ENCODE measurements at places on chromosomes 4 and X.
A peak's percentile ranks its signal among the peaks of the same experiment; 100 is the strongest.

GRCh38 chr4:52945982-52946381 lies 83.9 kb downstream of the RASL11B start:
- no peak for DNase-seq

- no peak for DNase-seq
These were observed 119.0 kb downstream of the REELD1 start for GRCh38 chr4:146333187-146333894.

DNA sequence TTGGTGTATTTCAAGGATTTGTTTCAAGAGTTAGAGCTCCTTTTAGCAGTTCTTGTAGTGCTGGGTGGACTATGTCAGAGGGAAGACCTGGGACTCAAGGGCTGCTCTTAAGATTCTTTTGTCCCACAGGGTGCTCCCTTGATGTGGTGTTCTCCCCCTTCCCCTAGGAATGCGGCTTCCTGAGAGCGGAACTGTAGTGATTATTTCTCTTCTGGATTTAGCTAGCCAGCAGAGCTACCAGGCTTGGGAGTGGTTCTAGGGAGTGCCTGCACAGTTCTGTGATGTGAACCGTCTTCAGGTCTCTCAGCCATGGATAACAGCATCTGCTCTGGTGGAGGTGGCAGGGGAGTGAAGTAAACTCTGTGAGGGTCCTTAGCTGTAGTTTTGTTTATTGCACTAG lies 336.8 kb downstream of the FSTL5 start:
- no peak for DNase-seq

GRCh38 chr4:5941601-5942000 lies 48.7 kb upstream of the CRMP1 start:
- DNase-seq, result no peak

DNA sequence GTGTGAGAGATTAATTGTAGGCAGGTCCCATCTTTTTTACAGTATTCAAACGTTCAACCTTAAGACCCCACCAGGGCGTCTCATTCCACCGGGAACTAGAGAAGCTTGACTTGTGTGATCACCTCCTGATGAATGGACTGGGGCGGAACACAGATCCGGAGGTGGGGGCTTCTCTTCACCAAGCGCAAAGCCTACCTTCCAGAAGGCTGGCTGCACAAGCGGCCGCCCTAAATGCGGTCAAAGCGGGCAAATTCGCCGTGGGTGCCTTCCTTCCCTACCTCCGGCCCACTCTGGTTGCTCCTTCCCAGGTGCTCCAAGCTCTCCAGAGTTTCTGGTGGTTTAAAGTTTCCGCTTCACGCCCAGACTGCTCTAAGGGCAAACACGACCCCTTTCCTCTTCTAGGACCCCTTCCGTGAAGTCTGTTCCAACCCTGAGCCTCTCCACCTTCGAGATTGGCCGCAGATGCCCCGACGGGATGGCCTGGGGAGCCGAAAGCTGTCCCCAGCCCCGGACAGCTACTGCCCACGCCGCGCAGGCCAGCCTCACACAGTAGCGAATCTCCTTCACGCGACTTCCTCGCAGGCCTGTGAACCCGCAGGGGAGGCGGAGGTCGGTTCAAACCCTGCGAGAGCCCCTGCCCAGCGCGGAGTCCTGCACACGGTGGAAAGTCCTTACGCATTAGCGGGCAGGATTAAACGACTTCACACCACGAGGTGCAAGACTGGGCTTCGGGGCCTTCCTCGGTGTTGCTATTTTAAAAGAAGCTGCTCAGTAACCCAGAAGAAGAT lies 1.6 kb upstream of the WWC2 start:
- DNase-seq, result peak; percentile 5

Measured in Ammon's horn (tissue), 1 donor.